Hepatocyte (in vitro differentiated cells): ENCODE measurements at places on chromosomes 11 and 22. TPM values are rescaled to one million over a fixed set of nuclear protein-coding genes. Genes with fewer than 3 reads are reported as not detected.

- no peaks in the 10 kb centered on the region for H3K36me3 ChIP-seq
- no peaks in the 10 kb centered on the region for H3K4me1 ChIP-seq
- DNase-seq: no peak
- no peak overlapping the region for H3K27ac ChIP-seq
These were observed 35.1 kb downstream of the TRIM29 start for GRCh38 chr11:120102864-120103122.

- H3K4me1 ChIP-seq: no peaks in the 10 kb centered on the region
- no peak for DNase-seq
- no peak overlapping the region for H3K4me3 ChIP-seq
- no peaks in the 10 kb centered on the region for H3K27me3 ChIP-seq
- H3K27ac ChIP-seq: no peak overlapping the region
These were observed 16.9 kb downstream of the MS4A6A start for GRCh38 chr11:60165951-60166350.

DNA sequence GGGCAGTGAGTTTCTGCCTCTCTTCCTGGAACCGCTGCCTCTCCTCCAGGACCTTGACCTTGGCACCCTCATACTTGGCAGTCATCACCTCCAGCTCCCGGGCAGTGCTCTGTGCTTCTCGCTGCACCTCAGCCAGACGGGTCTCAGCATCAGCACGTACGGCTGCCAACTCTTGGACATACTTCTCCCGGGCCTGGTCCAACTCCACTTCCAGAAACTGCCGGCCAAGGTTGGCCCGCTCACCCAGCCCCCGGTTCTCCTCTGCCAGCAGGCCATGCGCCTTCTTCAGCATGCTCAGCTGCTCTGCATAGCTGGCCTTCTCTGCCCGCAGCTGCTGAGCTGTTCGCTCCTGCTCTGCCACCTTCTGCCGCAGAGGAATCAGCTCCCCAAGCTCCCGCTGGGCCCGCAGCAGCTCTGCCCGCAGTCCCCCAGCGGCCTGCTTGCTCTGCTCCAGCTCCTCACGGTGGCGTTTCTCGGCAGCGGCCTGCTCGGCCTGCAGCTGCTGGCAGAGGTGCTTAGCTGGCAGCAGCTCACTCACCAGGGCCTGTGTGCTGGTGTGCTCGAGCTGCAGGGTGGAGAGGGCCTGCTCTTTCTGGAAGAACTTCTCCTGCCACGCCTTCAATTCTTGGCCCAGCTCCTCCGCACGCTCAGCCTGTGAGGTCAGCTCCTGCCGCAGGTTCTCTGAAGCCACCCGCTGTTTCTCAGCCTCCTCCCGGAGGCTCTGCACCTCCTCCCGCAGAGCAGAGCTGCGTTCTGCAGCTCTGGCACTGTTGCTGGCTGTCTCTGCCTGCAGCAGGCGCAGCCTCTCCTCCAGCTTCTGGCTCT is 14.4 kb downstream of the IL18BP start:
- H3K4me3 ChIP-seq: no peak overlapping the region
- peaks cover under 1% of the 10 kb centered on the region for H3K36me3 ChIP-seq
- no peaks in the 10 kb centered on the region for H3K4me1 ChIP-seq
- H3K27ac ChIP-seq: no peak overlapping the region
- DNase-seq: no peak

DNA sequence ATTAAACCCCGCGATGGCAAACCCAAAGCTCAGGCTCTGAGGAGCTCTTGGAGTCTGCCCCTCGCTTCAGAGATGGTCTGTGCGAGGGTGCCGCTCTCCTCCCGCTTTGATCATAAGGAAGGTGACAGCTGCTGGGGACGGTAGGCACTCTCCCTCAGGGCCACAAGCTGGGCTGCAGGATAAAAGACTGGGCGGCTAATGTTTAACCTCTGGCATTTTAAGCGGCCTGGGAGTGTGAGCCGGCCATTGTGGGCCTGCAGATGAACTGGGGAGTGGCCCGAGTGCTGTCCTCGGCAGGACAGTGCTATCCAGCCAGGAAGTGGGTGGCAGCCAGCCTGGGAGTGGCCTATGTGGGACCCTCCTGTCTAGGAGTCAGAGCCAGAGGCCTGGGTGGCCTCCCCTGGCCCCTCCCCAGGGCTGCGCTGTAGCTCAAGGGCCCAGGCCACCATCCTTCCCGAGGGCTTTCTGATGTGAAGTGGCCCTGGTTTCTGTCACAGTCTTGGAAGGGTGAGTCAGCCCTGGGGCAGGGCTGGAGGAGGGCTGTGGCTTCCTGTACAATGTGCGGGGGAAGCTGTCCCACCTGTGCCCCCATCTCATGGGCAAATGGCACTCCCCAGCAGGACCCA is 58.7 kb upstream of the PRODH start:
- DNase-seq: peak; percentile 61
- H3K27ac ChIP-seq: no peak overlapping the region
- H3K4me1 ChIP-seq: peaks cover 3% of the 10 kb centered on the region
- H3K36me3 ChIP-seq: no peaks in the 10 kb centered on the region

GRCh38 chr11:45853332-45854219 is 6.3 kb downstream of the CRY2 start:
- DNase-seq: no peak
- peaks cover 15% of the 10 kb centered on the region for H3K4me1 ChIP-seq
- H3K27ac ChIP-seq: peak overlapping the region; percentile 21

GRCh38 chr11:80443177-80443576 is 1002.3 kb upstream of the TENM4 start:
- H3K27ac ChIP-seq: no peak overlapping the region
- DNase-seq: no peak
- H3K27me3 ChIP-seq: no peaks in the 10 kb centered on the region
- no peak overlapping the region for H3K4me3 ChIP-seq
- no peaks in the 10 kb centered on the region for H3K4me1 ChIP-seq

The TNNT3 gene
- total RNA-seq: 19.2 and 20.6 TPM in 2 replicates

The OR5B12 gene
- total RNA-seq: not detected in 2 replicates

The OR56A1 gene
- total RNA-seq: 0.07 and 0.08 TPM in 2 replicates

The RIMBP3B gene
- total RNA-seq: 0.17 TPM in 1 of 2 replicates, not detected in the other
